ENCODE measurements at places on chromosomes 6 and 20.

- DNase-seq = no peak
Measured at GRCh38 chr6:10170816-10171215, 244.1 kb downstream of the TFAP2A start.

GRCh38 chr6:108222504-108222903 lies 38.3 kb downstream of the SNX3 start:
- no peak for DNase-seq

GRCh38 chr6:12245763-12246718 lies 44.1 kb upstream of the EDN1 start:
- DNase-seq = no peak

DNA sequence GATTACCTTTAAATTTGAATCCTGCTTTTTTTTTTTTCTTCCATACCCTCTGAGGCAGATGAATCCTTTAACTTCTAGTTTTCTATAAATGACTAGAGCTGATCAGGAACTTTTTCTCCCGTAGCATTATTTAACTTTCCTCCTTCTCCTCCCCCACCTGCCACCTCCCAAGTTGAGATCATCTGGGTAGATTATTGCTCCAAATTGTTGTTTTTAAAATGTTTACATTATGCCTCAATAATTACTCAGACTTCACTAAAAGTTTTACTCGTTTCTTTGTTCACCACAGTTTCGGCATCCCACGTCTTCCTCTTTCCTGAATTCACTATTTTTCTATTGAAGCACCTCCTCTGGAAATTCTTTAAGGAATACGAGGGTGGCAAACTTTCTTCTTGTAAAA lies 16.6 kb upstream of the SCUBE3 start:
- DNase-seq = no peak

DNA sequence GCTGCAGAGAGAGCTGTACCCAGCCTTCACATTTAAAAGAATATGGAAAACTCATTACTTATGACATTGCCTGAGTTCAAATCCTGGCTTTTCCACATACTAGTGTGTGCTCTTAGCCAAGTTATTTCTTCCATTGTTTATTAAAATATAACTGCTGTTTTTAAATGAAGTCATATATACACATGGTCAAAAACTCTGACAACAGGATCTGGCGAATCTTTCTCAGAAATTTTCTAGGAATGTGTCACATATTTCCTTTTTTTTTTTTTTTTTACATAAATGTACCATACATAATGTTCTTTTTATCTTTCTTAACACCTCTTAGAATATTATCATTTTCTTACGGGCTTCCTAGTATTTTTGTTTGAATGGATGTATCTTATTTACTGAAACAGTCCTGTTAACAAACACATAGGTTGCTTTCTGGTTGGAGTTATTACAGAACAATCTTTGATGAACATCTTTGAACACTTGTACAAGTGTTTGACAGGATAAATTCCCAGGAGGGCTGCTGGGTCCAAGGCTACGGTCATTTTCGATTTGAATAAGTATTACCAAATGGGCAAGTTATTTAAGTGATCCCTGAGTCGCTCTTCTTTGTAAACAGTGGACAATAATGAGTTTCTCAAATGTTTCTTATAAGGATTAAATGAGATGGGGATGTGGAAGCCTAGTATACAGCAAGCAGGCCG lies 1.6 kb upstream of the SNX9 start:
- DNase-seq = no peak

DNA sequence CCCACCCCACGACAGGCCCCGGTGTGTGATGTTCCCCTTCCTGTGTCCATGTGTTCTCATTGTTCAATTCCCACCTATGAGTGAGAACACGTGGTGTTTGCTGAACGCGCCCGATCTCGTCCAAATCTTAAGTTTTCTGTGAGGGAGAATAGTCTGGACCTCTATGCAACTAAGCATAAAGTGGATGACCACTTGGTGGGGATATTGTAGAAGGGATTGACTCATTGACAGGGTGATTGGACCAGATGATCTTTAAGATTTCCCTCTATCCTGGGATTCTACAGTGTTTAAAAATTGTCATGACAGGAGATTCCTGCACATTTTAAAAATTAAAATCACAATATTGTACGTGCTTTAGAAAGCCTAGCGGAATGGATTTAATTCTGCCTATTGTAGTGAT lies 141.3 kb downstream of the TRMT11 start:
- no peak for DNase-seq

DNA sequence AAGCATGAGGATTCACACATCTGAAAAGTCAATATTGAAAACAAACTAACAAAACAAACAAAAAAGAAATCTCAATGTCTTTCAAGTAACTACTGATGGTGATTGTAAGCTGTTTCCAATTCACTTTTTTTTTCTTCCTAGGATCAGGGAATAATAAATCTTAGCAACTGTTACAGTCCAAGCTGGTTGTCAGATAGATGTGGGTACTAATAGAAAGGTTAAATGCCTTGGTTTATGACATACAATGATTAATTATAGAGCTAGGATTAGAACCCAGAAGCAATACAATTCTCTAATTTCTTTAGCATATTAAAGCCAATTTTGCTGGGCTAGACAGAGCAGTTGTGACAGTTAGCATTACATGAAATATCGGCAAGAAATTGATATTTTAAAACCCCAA lies 1301.6 kb downstream of the EPHA7 start:
- no peak for DNase-seq

DNA sequence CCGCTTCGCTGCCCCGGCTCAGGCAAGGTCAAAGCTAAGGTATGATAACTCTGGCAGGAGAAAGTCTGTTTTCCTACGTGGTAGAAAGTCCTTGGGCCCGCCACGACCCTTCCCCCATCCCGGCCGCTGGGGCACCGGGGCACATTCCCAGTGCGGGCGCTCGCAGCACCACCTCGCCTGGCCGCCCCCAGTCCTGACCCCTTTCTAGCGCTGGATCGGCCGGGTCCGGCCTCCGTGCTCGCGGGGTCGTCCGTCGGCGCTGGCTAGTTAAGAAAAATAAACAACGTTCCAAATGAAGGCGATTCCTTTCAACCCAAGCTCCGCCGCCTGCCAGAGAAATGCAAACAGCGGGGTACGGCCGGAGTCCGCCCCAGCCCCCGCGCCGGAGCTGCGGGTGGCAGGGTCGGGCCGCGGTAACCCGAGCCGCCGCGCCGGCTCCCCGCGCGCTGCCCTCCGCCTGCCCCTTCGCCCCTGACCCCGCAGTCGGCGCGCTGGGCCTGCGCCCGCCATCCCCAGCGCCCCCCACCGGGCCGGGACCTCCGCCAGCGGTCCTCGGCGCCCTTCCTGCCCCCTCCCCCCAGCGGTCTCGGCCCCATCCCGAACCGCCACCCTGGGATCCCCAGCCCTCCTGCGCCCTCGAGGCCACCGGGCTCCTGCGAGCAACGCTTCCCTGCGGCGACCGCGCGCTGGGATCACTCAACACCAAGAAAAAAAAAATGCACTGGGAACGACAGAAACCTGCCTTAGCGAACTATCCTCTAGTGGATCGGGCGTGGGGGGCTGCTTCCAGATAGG lies 37.6 kb downstream of the NCR2 start:
- no peak for DNase-seq

DNA sequence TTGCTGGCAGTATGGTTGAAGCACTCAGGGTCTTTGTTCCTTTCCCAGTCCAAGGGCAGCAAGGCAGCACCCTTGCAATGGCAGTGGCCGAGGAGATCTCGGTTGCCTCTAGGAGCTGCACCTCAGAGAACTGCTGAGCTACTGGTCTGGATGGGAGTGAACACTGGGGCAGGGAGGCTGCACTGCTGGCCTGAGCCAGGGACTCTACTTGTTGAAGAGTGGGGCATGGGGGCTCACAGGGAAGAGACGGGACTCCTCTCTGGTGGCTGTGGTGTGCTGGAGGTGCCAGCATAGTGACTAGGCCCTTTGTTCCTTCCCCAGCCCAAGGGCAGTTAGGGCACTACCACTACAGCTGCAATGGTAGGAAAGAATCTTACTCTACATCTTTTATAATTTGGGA lies 203.0 kb downstream of the ZDHHC14 start:
- DNase-seq = no peak
